Endodermal cell (in vitro differentiated cells): ENCODE measurements at places on chromosomes 12 and 14. TPM values are rescaled to one million over a fixed set of nuclear protein-coding genes. Genes with fewer than 3 reads are reported as not detected.

Gene TROAP
- 60.5 and 61.3 TPM in 2 replicates for total RNA-seq

Gene AKAP3
- total RNA-seq, result 0.69 to 0.86 TPM (median 0.75 TPM) in 3 replicates

Gene SPIC
- total RNA-seq, result not detected in 2 replicates

Gene RNF41
- 42.3 to 53.4 TPM (median 48.9 TPM) in 3 replicates for total RNA-seq

Gene RNASE1
- 10.7 and 13.9 TPM in 2 replicates for total RNA-seq

Gene OR6C65
- not detected in 2 replicates for total RNA-seq

Gene SIX6
- not detected in 3 replicates for total RNA-seq

Gene RDH5
- 2.0 to 5.4 TPM (median 4.1 TPM) in 3 replicates for total RNA-seq

Gene NEDD8
- 210 to 267 TPM (median 249 TPM) in 3 replicates for total RNA-seq
